ENCODE measurements at places on chromosomes 2 and 18.

DNA sequence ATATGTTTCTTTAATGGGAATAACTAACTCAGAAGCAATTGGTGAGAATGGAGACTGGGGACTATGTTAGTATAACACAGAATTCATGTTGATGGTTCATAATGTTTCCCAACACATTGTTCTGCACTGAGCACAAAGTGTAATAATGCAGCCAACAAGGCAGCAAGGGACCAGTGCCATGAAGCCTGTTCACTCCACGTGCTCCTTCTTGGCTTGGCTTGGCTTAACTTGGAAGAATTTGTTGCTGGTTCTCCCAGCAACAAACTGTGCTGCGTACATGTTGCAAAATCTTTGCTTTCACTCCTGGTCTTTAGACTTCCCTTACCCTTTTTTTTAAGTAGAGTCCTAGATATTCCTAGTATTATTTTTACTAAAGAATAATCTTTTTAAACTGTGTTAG, 129.7 kb downstream of the MAP3K20 start:
- no peak for ATAC-seq

GRCh38 chr2:216164087-216164486, 54.9 kb downstream of the XRCC5 start:
- ATAC-seq, result no peak

GRCh38 chr2:33513480-33513879, 37.0 kb downstream of the RASGRP3 start:
- no peak for ATAC-seq

GRCh38 chr2:27461118-27461517, 18.9 kb downstream of the KRTCAP3 start:
- ATAC-seq, result no peak

GRCh38 chr2:74760875-74761630, 72.9 kb upstream of the HK2 start:
- no peak for ATAC-seq

- no peak for ATAC-seq
Measured at GRCh38 chr2:66851449-66851872, 416.5 kb downstream of the MEIS1 start.

DNA sequence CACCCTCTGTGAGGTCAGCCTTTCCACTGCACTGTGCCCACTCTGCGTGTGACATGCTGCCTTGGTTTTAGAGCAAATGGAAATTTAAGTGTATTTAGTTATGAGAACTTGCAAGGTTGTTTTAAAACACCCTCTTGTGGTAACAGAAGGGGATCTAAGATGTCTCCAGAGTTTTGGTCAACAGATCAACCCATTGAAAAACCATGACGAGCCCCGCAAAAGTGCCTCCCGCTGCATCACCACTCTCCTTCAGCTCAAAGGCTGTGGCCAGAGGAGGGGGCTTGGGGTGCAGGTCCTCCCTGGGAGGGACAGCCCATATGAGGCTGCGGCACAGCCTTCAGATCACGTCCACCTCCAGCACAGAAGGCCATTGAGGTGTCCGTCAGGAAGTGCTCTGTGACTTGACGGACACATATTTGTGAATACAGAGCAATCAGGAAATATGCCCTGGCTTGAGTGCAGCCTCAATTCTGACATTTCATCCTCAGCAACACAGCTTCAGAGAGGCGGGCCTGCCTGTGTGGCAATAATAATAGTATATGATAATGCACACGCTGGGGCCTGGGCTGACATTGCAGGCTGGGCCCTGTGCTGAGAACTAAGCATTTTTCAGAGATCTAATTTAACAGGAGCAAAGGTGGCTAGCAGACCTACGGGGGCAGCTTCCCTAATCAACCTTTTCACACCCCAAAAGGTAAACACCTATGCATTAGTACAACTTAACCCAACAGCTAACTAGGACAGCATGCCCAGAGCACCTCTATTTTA, 213.9 kb downstream of the ANAPC1 start:
- no peak for ATAC-seq

DNA sequence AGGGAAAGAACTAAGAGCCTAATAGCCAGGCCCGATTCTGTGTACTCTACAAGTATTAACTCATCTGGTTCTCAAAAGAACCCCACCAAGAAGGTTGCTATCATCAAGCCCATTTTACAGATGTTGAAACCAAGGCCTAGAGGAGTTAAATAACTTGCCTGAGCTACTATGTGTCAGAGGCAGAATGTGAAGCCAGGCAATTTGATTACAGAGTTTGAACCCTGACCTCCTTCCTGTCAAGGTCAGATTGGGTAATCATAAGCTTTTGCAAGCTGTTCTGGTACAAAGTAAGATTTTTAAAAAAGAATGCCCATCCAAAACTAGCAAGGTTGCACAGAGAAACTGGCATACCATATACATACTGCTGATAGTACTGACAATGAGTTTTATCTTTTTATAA, 227.1 kb downstream of the HAUS1 start:
- no peak for ATAC-seq

GRCh38 chr2:24682304-24682703, 110.9 kb downstream of the PTRHD1 start:
- peak; percentile 57 for ATAC-seq

- ATAC-seq, result no peak
Measured at GRCh38 chr2:23601301-23601965, 216.5 kb downstream of the KLHL29 start.
